ENCODE measurements at places on chromosomes 2 and 18.

- no peak for DNase-seq
These were observed 450.8 kb downstream of the EIPR1 start for GRCh38 chr2:2926858-2927175.

DNA sequence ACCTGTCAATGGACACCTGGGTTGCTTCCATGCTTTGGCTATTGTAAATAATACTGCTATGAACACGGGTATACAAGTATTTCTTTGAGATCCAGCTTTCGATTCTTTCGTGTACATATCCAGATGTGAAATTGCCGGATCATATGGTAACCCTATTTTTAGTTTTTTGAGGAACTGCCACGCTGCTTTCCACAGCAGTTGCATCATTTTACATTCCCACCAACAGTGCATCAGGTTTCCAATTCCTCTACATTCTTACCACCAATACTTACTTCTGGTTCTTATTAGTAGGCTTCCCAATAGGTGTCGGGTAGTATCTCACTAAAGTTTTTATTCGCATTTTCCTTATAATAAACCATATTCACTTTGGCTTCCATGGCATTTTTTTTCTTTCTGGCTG lies 69.6 kb downstream of the PID1 start:
- no peak for DNase-seq

DNA sequence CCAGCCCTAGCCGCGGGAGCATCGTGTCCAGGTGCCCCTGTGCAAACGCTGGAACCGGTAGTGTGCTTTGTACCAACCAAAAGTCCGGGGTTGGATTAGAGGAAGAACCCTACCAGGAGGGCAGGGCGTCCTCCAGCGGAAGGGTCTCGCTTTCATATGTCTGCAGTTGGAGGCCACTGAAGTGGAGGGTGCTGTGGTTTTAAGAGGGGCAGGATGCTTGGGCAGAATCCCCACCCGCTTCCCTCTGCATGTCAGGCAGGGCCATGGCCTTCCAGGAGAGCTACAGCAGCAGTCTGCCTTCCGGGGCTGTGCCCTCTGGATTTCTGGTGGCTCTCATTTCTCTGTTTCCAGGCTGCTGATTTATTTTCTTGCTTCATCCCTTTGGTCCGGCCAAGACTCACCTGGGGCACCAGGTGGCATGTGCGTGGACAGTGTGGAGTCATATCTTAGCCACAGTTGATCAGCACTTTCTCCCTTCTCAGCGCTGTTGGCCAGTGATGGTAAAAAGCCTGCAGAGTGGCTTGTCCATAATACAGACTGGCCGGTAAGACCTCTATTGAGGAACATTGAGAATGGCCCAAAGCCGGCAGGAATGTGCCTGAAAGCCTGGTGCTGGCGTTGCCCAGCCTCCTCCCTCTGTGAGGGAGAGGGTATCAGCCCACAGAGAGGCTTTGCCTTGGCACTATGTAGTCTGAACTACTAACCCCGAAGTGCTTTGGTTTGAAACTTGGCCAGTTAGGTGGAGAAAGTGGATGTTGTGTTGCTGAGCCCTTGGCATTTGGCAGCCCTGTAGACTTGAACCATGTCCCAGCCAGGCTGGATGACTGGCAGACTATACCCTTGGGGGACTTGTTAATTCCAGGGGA lies 1.8 kb downstream of the AGAP1 start:
- DNase-seq = no peak

DNA sequence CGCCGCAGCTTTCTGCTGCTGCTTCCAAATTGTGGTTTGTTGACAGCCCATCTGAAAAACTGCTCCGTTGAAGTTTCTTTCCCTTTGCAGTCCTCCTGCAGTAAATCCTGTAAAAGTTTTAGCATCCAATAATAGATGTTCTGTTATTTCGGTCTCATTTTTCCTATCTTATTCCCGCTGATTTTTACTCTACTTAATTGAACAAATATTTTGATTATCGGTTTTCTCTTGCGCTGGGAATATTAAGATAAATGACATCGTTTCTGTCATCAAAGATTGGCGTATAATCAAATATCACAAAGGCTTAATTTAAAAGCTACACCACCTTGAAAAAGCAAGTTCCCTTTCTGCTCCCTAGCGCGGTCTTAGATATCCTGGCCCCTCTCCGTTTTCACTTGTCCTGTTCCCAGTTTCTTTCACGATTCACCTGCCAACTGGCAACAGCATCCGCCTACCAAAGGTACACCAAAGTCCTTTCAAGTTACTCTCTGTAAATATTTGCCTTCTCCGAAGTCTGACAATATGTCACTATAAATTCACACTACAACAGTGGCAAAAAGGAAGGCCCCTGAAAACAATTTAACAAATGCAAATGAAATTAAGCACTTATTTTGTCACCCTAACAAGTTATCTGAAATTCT lies 1.0 kb upstream of the STRN start:
- no peak for DNase-seq

DNA sequence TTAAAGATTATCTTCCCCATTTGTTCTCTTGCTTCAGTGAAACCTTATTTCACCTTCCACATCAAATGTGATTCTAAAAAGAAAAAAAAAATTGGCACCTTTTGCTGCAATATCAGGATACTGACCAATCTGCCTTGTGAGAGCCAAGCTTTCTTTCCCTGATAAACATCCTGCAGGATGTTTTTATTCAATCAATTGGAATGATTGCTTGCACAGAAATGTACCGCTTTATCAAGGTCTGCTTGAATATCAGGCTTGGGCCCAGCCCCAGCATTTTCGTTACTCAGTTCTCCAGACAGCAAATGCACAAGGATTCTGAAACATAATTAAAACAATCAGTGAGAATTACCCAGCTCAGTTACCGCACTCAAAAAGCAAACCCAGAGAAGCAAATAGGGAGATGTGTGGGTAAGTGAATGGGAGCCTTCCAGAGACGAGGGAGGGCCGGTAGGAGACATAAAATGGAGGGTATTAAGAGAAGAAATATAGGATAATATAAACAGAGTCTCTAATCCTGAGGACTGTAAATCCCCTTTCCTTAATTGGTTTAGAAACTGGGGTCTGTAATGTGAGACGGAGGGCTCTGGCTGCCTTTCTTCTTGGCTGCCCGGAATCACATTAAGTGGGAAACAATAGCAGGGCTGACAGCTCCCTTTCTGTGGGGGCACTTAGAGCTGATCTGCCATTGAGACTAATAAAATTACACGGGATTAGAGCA lies 291.8 kb downstream of the ICOS start:
- DNase-seq = no peak

DNA sequence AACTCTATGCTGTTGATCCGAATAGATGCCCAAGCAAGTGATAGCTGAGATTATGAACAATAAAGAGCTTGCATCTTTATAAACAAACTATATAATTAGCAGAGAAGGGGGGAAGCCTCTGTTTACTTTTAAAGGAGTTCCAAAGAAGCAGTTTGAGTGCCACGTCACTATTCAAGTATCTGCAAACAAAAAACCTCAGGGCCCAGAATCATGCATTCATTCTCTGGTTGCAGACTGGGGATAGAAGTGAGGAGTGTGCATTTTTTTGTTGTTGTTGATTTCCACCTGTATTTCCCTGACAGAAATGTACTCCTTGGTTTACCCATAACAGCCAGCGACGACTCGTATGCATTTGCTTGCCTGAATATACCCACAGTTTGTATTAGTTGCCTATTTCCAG lies 264.3 kb downstream of the PTGR3 start:
- DNase-seq = no peak

GRCh38 chr2:149561309-149561926 lies 26.2 kb downstream of the MMADHC start:
- no peak for DNase-seq

DNA sequence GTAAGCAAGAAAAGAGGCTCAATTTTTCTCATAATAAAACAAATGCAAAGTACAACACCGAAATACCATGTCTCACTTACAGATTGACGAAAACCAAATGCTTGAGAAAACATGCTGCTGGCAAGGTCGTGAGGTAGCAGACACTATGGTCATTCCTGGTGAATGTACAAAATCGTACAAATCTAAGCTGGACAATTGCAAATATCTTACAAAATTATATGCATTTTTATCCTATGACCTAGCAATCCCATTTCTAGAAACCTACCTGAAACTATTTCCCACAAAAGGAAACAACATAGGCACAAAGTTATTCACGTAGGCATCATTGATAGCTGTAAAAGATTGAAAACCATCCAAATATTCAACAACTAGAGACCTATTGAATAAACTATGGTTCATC lies 54.0 kb downstream of the SCG2 start:
- no peak for DNase-seq

GRCh38 chr2:101048756-101049155 lies 46.7 kb downstream of the RPL31 start:
- no peak for DNase-seq

- DNase-seq = no peak
These were observed 512.9 kb downstream of the LRRTM4 start for GRCh38 chr2:77009307-77009706.

DNA sequence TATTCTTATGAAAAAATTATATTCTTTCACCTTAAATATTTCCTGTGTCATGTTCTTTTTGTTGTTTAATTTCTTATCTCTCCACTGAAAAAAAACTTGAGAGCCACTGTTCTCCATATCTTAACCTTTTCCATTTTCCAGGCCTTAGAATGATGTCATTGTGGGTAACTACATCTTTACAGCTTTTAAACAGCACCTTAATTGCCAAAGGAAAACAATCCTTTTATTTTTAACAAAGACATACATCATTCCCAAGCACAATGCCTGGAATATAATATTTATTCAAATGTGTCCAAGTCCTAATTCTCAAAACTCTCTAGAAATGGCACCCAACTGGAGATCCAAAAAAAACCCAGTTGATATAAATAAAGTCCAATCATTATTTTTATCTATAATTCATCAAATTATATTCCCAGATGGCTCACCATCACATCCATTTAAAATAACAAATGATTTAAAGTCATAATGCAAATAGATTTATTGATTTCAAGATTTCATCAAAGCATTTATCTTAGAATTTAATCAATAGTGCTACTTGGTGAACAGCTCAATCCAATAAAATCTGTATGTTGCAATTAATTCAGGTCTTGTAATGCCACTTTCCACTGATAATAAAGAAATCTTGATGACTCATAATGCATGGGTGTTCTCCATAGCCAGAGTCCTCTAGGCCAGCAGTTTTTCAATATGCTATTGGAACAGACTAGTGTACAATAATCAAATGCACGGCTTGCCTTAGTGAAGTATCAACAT lies 107.1 kb upstream of the MAPRE2 start:
- DNase-seq = no peak

DNA sequence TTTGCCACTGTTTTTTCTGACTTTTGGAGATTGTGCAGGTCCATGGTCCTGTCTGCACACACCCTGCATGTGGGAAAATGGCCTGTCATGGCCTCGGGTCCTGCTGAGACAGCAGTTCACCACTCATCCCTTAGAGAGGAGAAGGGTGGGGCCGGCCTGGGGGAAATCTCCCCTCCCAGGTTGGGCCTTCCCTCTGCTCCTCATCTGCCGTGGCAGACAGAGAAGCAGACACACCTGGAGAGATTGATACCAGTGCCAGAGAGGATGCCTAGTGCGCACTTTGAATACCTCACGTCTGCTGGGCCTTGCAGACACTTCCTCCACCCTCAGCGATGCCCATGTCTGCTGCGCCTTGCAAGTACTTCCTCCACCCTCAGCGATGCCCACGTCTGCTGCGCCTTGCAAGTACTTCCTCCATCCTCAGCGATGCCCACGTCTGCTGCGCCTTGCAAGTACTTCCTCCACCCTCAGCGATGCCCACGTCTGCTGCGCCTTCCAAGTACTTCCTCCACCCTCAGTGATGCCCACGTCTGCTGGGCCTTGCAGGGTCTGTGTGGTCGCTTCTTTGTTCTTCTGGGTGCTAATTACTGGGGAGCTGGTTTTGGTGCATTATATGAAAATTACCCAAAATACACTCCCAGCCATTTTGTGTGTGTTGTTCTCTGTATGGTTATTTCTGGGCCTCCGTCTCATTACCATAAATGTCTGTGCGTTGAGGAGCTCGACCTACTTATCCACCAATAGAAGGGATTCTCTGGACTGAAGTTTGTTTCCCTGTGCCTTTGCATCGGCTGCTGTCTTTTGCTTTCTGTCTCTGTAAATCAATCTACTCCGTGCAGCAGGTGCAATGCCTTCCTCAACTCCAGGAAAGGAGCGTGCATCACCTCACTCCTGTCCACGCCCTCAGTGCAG lies 186.9 kb upstream of the PXDN start:
- no peak for DNase-seq

DNA sequence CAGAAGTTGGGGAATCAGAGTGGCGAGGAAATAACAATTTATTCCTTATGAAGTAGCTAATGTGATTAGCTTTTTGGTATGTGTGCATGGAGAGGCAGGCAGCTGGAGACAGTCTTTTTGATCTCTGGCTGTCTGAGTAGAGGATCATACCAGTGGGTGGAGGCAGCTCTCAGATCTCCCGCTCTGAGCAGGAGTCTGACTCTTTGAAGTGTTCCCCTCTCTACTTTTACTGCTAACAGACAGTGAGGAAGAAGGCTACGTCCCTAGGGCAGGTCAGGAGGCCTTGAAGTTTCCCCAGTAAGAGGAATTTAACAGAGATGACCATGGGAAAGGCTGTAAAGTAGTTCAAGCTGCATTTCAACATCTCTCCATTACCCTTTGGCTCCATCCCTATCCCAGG lies 111.9 kb upstream of the REG3A start:
- no peak for DNase-seq

DNA sequence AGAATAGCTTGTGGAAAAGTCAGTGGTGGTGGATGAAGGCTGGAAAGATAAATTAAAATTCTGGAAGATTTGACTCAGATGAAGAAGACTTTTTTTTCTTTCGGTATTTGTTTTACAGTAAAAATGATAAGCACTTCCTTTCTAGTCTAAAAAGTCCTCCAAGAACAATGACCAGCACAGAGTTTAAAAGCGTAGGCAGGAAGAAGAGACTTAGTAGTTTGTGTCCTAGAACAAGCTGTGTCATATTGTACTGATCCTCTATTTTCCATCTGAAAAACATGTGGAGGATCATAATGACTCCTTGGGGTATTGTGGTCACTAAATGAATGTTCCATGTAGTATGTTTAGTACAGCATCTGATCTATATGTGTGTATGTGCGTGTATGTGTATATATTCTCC lies 132.4 kb upstream of the FSHR start:
- DNase-seq = no peak

GRCh38 chr2:38398739-38399138 lies 21.7 kb upstream of the ATL2 start:
- no peak for DNase-seq

DNA sequence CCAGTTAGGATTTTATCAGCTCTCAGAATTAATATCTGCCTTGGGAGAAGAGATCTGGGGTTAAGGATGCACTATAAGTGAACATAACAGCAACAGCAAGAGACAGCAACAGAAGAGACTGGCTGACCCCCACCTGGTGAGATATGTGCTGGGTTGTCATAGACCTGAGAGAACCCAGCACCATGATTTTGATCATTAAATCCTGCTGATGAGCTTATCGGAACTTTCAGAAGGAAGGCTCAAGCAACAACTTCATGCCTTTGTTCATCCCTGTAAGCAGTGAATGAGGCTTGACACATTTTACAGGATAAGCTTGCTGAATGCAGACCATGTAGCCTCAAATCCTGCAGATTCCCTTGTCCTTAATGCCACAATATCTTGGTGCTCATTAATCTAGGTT lies 100.0 kb downstream of the POLE4 start:
- no peak for DNase-seq
